Common myeloid progenitor, CD34-positive (primary cell): ENCODE measurements at places on chromosomes 12 and 14.
A peak's percentile ranks its signal among the peaks of the same experiment; 100 is the strongest.

DNA sequence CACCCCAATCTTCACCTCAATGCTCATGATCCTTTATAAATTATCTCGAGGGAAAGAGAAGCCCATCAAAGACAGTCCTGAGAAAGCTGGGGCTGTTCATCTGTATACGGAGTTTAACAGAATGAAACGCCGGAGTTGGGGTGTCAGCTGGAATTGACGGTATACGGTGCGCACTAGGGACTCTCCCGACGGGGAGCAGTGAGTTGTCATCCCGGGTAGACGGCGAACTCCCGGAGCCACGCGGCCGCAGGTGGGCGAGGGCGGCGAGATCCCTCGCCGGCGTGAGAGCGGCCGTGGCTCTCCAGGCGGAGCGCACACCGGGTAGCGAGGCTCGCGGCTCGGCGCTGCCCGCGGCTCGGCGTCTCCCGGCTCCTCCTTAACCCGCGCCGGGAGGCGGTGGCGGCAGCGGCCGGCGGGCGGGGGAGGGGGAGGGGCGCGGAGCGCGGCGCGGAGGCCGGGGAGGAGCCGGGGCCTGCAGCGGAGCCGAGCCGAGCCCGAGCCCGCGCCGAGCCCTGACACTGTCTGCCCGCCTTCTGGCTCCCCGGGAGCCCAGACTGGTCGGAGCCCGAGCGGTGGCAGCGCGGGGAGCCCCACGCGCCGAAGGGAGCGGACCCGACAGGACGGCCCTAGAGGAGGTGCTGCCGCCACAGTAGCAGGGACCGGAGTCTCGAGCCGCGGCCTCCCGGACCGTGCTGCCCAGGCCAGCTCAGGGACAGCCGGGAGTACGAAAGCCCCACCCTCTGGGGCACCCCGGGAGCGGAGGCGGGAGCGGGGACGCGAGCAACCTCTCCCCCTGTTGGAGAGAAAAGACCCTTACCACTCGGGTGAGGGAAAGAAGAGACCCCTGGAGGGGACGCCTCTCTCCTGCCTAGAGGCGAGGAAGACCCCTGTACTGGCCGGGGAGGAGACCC, at the start of gene FOXJ2:
FOXJ2 (plus strand) TSS at position 475 of the 911 bp plus-strand sequence. CDS start 7,117 bp downstream, outside the sequence.
- H3K27me3 ChIP-seq, result no peaks in the 10 kb centered on the region
- H3K4me1 ChIP-seq, result peaks cover 53% of the 10 kb centered on the region
- peak within 1 kb of the TSS; percentile 87 for H3K4me3 ChIP-seq
- no peaks in the 10 kb centered on the region for H3K36me3 ChIP-seq

- no peak overlapping the region for H3K4me3 ChIP-seq
- DNase-seq, result no peak
- no peaks in the 10 kb centered on the region for H3K36me3 ChIP-seq
- H3K27me3 ChIP-seq, result no peaks in the 10 kb centered on the region
Measured at GRCh38 chr14:49250109-49250508, 336.1 kb downstream of the RPS29 start.

DNA sequence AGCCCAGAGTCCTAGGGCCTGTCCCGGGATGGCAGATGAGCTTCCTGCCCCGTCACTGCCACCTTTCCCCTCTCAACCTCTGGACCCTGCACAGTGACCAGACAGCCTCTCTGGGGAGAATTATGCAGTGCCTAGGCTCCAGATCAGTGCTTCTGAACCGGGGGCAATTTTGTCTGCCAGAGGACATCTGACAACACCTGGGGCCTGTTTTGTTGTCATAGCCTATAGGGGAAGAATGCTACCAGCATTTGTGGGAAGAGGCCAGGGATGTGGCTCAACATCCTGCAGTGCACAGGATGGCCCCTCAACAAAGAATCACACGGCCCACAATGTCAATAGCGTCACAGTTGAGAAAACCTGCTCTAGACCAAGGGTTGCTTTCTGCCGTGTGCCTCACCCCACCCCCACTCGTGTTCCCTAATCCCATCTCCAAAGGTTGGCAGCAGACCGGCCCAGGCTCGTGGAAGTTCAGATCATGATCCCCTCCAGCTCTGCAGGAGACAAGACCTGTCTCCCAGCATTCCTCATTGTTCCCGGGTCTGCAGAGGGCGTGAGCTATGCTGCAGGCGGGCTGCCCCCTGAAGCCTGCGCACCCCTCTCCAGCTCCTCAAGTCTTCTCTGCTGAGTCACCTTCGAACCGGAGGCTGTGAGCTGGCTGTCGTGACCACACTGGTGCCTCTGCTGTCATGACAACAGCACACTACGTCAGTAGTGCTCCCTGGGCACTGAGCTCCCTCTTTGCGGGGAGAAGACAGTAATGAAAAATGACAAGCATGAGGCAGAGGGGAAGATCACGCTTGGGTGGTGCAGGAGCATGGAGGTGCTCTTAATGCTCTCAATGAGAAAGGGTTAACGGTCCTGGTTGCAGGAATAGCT, 2.0 kb upstream of the GAPDH start:
- DNase-seq, result peak; percentile 99
- peaks cover 64% of the 10 kb centered on the region for H3K36me3 ChIP-seq
- peaks cover 49% of the 10 kb centered on the region for H3K4me1 ChIP-seq
- no peaks in the 10 kb centered on the region for H3K27me3 ChIP-seq
- peak overlapping the region; percentile 94 for H3K27ac ChIP-seq

DNA sequence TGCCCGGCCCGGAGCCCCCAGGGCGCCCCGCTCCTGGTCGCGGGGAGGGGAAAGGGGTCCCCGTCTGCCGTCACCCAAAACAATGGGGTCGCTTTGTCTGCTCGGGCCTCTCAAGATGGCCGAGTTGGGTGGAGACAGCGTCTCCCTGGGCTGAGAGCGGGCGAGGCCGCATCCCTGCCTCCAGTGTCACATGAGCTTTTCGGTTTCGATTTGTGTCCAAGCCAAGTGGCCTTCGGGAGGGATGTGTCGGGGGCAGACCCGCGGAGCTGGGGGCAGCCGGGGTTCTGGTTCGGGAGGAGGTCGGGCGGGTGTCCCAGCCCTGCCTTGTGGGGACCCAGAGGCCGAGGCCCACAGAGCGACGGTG, 790 bp downstream of the DYNC1H1 start:
- H3K27ac ChIP-seq, result peak overlapping the region; percentile 79
- no peaks in the 10 kb centered on the region for H3K27me3 ChIP-seq
- peaks cover 6% of the 10 kb centered on the region for H3K36me3 ChIP-seq
- H3K4me1 ChIP-seq, result peaks cover 19% of the 10 kb centered on the region
- peak overlapping the region; percentile 98 for H3K4me3 ChIP-seq

DNA sequence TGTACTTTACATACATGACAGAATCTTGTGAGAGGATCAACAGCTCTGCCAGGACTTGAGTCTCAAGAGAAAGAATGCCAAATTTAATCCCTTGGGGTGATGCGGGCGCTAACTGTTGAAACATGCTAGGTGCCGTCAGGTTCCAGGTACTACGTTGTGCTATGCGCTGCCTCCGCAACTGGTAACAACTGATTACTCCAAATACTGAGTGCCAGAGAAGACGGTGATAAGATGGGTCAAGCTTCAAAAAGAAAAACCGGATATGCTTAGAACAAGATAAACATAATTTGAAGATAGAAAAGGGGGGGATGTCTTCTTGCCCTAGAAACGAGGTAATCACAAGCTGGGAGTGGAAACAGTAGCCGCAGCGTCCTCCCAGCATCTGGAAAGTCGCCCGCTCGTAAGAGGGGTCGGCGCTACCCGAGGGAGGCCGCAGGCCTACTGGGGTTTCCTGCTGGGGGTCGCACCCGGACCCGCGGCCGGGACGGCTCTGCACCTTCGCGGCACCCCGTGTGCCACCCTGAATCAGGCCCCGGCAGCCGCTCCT, 678 bp downstream of the ZBTB25 start:
- peak overlapping the region; percentile 97 for H3K27ac ChIP-seq
- no peaks in the 10 kb centered on the region for H3K27me3 ChIP-seq
- peak; percentile 27 for DNase-seq

GRCh38 chr14:104370256-104370870, 209.2 kb upstream of the C14orf180 start:
- H3K27ac ChIP-seq, result no peak overlapping the region
- no peak overlapping the region for H3K4me3 ChIP-seq
- no peaks in the 10 kb centered on the region for H3K27me3 ChIP-seq
- H3K4me1 ChIP-seq, result no peaks in the 10 kb centered on the region
- H3K36me3 ChIP-seq, result no peaks in the 10 kb centered on the region

- DNase-seq, result peak; percentile 46
- H3K36me3 ChIP-seq, result no peaks in the 10 kb centered on the region
- peaks cover 1% of the 10 kb centered on the region for H3K27me3 ChIP-seq
Measured at GRCh38 chr14:94562022-94562421, 780 bp downstream of the SERPINA4 start.

- no peaks in the 10 kb centered on the region for H3K4me1 ChIP-seq
- H3K27me3 ChIP-seq, result no peaks in the 10 kb centered on the region
- no peak overlapping the region for H3K27ac ChIP-seq
- DNase-seq, result no peak
Measured at GRCh38 chr14:75917946-75918335, 63.9 kb downstream of the TGFB3 start.

- no peak overlapping the region for H3K27ac ChIP-seq
- no peak overlapping the region for H3K4me3 ChIP-seq
- no peak for DNase-seq
- no peaks in the 10 kb centered on the region for H3K4me1 ChIP-seq
- no peaks in the 10 kb centered on the region for H3K36me3 ChIP-seq
- no peaks in the 10 kb centered on the region for H3K27me3 ChIP-seq
Measured at GRCh38 chr12:97398704-97399103, 63.9 kb upstream of the RMST start.

DNA sequence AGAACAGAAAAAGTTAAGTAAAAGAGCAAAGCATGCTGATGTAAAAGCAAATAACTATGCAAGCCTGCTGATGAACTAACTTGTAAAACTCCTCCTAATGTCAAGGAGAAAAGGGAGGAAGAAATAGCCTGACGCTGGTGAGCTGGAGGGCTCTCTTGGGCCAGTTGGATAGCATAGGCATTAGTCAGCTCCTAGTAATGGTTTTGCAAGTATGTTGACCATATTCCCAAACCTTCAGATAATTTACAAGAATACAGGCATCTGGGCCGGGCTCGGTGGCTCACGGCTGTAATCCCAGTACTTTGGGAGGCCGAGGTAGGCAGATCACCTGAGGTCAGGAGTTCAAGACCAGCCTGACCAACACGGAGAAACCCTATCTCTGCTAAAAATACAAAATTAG, 871.4 kb downstream of the C12orf50 start:
- H3K36me3 ChIP-seq, result no peaks in the 10 kb centered on the region
- no peaks in the 10 kb centered on the region for H3K4me1 ChIP-seq
- no peak overlapping the region for H3K27ac ChIP-seq
- no peak for DNase-seq
- H3K27me3 ChIP-seq, result no peaks in the 10 kb centered on the region

DNA sequence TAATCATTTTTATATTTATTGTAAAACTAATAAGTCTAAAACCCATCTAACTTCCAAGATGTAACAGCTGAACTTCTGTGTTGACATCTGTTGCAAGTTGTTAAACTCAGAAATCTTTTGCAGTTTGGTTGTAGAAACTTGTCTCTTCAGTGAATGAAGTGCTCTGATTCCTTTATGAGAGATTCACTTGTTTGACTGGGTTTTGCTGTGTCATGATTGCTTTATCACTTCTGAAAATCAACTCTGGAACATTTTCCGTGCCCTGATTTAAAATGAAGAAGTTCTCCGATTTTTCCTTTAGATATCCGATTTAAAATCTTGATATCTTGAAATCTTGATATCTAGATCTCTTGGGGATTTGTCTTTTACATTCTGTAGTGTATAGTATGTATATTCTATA, 65.1 kb downstream of the DIP2B start:
- H3K4me1 ChIP-seq, result peaks cover 51% of the 10 kb centered on the region
- DNase-seq, result no peak
- H3K36me3 ChIP-seq, result no peaks in the 10 kb centered on the region
- no peak overlapping the region for H3K27ac ChIP-seq
- H3K27me3 ChIP-seq, result no peaks in the 10 kb centered on the region
- H3K4me3 ChIP-seq, result no peak overlapping the region

DNA sequence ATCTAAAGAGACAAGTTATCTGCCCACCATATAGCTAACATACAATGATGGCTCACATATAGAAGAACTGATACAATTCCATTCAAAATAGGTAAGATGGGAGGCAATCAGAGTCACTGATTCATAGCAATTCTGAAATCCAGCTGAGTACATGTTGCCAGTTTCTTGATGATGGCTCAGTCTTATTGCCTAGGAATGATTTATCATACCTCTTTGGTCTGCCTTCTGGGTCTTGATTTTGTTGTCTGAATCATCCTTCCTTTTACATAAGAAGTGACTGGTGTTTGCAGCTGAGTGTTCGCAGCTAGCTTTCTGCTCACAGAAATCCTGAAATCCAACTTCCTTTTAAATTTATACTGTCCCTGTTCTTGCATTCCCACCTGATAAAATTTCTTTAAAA, 463.2 kb upstream of the MGAT4C start:
- no peak for DNase-seq
- no peaks in the 10 kb centered on the region for H3K4me1 ChIP-seq
- H3K4me3 ChIP-seq, result no peak overlapping the region
- no peaks in the 10 kb centered on the region for H3K27me3 ChIP-seq
- H3K27ac ChIP-seq, result no peak overlapping the region

DNA sequence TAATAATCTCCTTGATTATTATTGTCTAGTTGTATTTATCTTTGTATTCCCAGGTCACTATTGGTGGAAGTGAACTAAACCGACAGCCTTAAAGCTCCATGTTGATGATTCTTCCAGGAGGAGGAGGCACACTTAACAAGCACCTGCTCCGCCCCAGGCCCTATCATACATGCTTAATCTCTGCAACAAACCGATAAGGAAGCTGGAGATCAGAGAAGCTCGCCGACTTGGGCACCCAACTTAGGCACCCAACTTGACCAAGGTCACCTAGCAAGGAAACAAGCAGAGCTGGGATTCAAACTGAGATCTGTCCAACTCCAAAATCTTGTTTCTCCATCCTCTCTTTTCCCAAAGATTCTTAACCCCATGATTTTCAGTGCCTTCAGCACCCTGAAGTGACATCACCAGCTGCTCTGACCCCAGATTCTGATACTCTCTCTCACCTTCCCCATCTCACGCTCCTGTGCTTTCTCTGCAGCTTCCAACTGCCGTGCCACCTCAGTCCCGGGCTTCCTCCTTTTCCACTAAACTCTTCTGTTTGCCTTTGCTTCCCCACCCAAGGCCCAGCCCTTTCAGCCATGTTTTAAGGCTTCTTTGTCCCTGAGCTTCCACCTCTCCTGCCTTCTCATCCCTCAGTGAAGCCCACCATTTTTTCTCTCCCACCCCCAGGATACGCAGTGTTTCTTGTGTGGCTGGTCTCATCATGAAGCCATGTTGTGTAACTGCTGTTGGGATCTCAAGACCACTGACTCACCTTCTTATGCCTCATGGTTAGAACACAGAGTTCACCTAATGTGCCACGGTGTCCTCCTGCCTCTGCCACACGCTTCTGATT, 6.6 kb upstream of the KRT18 start:
- H3K36me3 ChIP-seq, result no peaks in the 10 kb centered on the region
- H3K27me3 ChIP-seq, result no peaks in the 10 kb centered on the region
- no peak for DNase-seq
- no peaks in the 10 kb centered on the region for H3K4me1 ChIP-seq
- H3K27ac ChIP-seq, result no peak overlapping the region

DNA sequence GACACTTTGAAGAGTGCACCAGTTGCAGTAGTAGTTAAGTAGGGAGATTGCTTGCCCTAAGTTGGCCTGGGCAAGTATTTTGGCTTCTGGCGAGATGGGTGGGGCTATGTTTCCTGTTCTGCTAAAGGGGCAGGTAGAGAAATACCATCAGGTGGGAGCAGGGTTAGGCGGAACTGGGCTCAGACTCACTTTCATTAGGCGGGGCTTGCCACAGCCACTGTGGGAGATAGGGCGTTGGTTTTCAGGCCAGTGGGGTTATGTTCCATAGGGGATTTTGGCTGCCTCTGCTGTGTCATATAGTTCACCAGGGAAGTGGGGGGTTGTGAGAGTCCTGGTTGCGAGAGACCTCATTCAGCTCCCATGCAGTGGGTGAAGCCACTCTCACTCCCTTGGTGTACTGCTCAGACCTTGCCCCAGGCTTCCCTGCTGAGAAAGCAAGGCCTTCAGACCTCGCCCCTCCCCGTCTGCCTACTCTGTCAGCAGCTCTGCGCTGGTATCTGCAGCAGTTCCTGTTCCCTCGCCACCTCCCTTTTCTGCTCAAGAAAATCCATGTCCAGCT, 43.3 kb downstream of the AEBP2 start:
- no peak overlapping the region for H3K27ac ChIP-seq
- DNase-seq, result no peak
- H3K36me3 ChIP-seq, result peaks cover 15% of the 10 kb centered on the region
- peaks cover 5% of the 10 kb centered on the region for H3K4me1 ChIP-seq
